ENCODE measurements at places on chromosomes 16 and 17. TPM values are rescaled to one million over a fixed set of nuclear protein-coding genes. Genes with fewer than 3 reads are reported as not detected.

DNA sequence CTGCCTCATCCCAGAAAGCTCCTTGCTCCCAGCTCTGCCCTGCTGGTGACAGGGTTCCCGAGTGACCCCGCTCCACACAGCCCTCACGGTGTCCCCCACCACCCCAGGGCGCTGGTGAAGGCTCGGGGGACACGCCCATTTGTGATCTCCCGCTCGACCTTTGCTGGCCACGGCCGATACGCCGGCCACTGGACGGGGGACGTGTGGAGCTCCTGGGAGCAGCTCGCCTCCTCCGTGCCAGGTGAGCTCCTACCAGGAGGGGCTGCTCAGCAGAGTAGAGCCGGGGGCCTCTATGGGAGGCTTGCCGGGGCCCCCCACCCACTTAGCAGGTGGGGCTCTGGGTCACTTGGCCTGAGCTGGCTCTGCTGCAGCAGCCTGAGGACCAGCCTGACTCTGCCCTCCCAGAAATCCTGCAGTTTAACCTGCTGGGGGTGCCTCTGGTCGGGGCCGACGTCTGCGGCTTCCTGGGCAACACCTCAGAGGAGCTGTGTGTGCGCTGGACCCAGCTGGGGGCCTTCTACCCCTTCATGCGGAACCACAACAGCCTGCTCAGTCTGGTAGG is 11.2 kb downstream of the GAA start:
- no peak overlapping the region for H3K4me3 ChIP-seq
- no peak for DNase-seq
- H3K36me3 ChIP-seq, result no peaks in the 10 kb centered on the region
- peaks cover 1% of the 10 kb centered on the region for H3K27me3 ChIP-seq
- H3K27ac ChIP-seq, result no peak overlapping the region
- no peaks in the 10 kb centered on the region for H3K4me1 ChIP-seq

DNA sequence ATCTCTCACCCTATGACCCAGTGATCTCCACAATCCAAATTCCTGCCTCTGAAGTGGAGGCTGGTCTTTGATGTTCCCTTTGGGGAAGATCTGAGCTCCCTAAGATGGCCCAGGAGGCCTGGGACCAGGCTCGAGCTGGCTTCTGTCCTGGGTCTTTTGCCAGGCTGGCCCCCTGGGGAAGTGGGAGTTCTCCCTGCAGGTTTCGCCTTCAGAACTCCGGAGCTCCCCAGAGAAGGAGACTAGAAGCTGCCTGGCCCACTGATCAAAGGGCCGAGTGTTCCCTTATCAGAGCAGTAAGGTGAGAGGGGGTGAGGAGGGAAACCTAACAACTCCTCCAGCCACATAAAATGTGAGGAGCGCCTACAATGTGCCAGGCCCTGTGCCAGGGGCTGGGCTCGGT is 147.1 kb downstream of the IRF8 start:
- no peaks in the 10 kb centered on the region for H3K36me3 ChIP-seq
- peaks cover 11% of the 10 kb centered on the region for H3K27me3 ChIP-seq
- H3K27ac ChIP-seq, result no peak overlapping the region
- no peak for DNase-seq

DNA sequence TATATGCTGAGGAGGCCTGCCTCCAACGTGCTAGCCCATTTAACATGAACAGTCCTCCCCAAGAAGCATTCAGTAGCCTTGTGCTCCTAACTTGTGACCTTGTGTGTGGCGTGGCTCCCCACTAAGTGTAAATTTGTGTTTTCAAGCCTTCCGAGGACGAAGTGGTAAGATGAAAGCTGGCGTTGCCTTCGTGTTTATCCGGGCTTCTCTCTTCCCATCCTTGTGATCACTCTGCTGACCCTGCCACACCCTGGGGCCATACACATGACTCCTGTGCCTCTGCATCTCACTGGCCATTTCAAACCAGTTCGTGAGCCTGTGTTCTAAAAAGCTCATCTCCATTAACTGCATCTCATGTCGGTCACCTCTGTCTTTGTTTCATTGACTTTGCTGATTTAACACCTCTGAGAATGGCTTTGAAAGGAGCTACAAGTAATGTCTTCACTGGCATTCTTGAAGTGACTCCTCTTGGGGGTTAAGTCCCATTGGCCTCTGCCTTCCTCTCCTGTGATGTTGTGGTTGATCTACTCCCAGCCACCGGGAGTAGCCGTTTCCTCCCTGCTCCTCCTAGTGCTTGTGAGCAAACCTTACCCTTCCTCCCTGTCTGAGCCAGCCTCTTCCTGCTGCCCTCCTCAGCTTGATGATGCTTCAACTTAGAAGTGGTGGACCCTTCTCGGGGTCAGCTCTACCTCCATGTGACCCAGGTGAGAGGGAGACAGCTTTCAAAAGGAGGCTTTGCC is 27.4 kb upstream of the NAGLU start:
- no peak for DNase-seq
- H3K27ac ChIP-seq, result no peak overlapping the region
- H3K27me3 ChIP-seq, result peaks cover 8% of the 10 kb centered on the region
- no peak overlapping the region for H3K4me3 ChIP-seq
- peaks cover 8% of the 10 kb centered on the region for H3K36me3 ChIP-seq

The EVI2B gene
- 66.4 TPM for polyA plus RNA-seq

Data from immature natural killer cell (primary cell).